ENCODE measurements at places on chromosomes 12 and 14.

DNA sequence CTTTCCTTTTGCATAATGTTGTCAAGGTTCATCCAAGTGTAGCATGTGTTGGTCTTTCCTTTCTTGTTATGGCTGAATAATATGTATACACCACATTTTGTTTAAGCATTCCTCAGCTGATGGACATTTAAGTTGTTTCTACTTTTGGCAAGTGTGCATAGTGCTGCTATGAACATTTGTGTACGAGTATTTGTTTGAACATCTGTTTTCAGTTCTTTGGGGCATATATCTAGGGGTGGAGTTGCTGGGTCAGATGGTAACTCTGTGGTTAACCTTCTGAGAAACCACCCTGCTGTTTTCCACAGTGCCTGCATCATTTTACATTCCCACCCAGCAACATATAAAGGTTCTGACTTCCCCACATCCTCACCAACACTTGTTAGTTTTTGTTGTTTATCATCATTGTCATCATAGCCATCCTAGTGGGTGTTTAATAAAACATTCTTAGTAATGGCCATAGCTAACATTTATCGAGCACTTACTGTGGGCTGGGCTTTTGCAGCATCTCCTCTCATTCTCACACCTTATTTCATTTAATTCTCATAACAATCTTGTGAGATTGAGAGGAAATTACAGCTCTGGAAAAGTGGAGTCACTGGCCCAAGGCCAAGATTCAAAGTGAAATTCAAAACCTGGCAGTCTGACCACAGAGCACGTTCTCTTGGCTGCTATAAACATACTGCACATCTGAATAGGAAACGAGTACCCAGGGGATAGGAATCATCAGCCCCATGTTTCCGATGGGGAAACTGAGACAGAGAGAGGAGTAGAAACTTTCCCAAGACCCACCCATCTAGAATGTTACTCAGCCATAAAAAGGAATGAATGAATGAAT is 193.6 kb downstream of the KSR2 start:
- no peak for DNase-seq

GRCh38 chr12:115583591-115583990 is 693.9 kb downstream of the MED13L start:
- no peak for DNase-seq

DNA sequence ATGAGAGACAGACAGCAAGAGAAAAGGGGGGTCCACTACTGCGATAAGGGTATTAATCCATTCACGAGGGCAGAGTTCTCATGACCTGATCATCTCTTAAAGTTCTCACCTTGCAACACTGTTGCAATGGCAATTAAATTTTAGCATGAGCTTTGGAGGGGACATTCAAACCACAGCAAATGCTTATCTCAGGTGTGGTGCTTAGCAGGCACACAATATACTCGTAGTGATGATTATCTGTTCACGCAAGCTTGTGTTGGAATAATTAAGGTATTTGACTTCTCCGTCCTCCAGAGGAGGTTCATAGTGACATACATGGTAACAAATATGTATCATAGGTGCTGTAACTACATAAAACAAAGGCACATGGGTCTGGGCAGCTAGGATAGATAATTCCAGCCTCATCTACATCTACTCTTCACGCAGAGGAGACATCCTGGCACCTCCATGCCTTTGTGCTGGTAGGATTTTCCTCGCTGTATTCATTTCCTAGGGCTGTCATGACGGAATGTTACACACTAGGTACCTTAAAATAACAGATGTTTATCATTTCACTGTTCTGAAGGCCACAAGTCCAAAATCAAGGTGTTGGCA is 221.2 kb downstream of the RBM19 start:
- DNase-seq = no peak

DNA sequence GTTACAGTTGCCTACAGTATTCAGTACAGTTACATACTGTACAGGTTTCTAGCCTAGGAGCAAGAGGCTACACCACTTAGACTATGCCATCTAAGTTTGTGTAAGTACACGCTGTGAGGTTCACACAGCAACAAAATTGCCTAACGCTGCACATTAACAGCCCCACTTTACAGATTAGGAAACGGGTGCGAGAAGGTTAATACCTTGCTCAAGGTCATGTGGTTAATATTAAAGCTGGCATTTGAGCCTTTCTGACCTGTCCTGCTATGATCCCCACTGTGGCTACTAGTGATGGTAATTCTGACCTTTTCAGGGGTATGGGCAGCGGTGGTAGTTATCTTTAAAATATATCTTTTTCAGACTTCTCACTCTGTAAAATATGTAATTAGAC is 20.9 kb downstream of the ACVR1B start:
- no peak for DNase-seq

DNA sequence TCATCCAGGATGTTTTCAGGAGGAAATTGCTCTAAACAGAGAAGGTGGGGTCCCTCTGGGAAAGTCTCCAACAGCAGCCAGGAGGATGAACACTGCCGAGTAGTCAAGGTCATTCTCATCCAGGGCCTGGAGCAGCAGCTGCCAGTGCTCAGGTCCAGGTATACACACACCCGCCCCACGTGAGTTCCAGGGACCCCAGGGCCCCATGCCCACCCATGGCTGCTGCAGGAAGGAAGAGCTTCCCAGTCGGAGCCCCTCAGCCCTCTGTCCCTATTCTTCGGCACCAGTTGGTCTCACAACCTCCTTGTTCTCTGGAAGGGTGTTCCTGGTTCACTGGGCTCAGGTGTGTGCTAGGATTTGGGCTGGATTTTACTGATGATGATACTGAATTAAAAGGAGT is 72.7 kb downstream of the ACTN1 start:
- no peak for DNase-seq

GRCh38 chr14:76121089-76121748 is 30.5 kb upstream of the GPATCH2L start:
- no peak for DNase-seq

DNA sequence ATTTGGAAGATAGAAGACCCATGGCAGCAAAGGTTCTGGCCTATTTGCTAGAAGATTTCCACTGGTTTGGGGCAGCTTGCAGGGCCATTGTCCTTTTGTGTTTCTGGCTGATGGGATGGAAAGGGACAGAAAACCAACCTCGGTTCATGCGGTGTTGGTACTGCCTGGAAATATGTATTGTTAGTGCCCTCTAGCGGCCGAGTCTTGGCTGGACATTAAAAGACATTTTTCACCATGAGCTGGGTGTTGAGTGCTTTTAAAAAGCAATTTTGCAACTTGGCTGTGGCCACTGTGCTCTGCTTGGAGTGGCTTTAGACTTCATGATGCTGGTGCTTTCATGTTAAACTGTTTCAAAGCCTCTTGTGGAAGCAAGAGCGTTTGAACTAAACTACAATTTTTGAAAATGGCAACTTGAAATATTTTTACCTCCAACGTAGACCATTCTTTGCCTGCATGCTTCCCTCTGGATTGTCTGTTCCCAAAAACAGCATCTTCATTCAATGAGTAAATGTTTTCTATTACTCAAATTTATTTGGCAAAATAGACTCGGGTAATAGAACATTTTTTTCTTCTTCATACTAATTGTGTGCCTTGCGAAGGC is 102.7 kb upstream of the TBX5 start:
- peak; percentile 13 for DNase-seq

- no peak for DNase-seq
Observed at GRCh38 chr12:3127832-3128231, 50.7 kb downstream of the TSPAN9 start.

- no peak for DNase-seq
Observed at GRCh38 chr14:95523815-95524448, 7.5 kb upstream of the SYNE3 start.

DNA sequence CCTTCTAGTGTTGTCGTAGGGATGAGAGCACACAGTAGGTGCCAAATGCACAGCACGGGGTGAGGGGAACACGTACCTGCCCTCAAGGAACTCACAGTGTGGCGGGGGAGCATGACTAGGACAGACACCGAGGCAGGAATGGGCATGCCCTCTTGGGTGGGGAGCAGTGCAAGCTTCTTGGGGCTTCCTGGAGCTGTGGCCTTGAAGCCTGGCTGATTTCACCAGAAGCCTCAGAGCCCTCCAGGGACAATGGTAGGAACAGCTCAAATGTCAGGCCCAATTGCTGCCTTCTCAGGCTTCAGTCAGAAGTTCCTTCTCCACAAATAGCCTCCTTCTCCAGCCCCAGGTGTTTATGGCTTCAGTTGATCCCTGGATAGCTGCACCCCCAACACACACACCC is 43.4 kb downstream of the TEAD4 start:
- no peak for DNase-seq

DNA sequence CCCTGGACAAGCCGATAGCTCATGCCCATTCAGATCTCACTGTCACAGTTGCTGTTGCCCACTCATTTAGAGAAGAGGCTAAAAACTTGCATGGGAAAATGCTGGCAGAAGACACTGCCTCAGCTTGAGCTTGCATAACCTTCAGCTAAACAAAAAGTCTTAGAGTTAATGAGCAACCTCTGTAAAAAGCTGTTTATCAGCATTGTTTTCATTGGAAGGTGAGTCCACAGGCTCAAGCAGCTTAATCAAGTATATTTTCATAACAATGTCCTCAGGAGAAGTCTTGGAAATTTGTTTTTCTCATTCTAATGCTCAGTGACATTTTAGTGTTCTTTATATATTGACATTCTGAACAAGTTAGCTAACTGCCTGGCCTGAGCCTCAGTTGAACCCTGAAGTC is 872.9 kb downstream of the TMTC2 start:
- no peak for DNase-seq

GRCh38 chr12:10497602-10498001 is 8.1 kb upstream of the EIF2S3B start:
- no peak for DNase-seq

DNA sequence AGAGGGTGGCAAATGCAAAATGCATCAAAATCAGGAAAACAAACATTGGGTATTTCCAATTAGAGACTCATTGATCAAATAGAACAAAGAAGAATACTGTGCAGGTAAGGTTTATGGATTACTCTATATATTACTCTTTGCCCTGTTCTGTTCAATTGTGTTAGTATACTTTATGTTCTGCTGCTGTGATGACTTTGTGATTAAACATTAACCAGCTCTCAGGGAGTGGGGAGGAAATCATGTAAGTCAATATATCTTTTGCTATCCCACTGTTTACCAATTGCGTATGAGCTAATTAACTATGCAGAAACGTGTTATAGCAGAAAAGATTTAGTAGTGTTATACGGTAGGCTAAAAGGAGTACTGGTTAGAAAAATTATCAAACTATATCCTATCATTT is 129.4 kb downstream of the PDE3A start:
- no peak for DNase-seq

GRCh38 chr12:38490073-38490472 is 173.5 kb downstream of the ALG10B start:
- DNase-seq = no peak

DNA sequence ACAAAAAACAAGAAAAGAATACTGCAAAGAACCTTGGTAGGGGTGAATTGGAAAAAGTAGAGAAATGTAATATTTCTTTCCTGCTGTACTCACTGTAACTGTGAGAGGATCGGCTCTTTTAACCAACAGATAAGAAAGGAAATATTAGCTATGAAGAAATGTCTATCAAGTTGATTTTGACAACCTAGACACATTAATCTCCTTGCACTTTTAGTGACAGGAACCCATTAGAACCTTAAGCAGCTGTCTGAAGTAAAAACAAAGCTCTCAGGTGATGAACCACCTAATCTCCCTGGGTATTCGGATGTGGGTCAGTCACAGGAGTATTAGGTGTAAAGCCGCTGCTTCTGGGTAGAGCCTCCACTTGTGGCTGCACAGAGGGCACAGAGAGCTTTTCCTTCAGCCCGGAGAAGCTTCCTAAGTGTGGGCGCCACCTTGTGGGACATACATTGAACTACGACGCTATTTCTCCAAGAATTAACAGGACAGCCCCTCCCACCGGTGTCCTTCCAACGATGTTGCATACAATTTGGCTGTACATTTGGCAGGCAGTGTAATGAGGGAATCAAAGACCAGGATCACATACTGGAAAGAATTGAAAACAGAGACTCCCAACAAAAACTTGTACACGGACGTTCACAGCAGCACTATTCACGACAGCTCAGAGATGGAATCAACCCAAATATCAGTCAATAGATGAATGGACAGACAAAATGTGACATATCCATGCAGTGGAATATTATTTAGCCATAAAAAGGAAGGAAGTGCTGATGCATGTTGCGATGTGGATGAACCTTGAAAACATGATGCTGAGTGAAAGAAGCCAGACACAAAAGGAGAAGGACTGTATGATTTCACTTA is 28.9 kb upstream of the MAPKAPK5 start:
- DNase-seq = peak; percentile 40

DNA sequence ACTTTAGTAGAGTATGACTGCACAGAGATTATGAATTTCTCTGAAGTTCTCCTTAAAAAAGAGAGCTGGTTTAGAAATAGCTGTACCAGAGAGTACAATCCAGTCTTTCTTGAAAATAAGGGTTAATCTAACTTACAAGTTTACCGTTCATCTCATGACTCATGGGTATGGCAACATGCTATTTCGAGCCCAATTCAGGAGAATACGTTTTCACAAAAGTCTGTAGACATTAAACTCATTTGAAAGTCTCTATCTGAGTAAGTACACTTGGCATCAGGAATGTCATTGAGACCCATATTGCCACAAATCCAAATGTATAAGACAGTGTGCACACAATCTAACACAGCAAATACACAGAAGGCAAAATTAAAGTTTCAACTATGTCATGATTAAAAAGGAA is 160.5 kb downstream of the PIK3C2G start:
- DNase-seq = no peak

- DNase-seq = no peak
Observed at GRCh38 chr12:26271889-26272492, 76.6 kb downstream of the SSPN start.

DNA sequence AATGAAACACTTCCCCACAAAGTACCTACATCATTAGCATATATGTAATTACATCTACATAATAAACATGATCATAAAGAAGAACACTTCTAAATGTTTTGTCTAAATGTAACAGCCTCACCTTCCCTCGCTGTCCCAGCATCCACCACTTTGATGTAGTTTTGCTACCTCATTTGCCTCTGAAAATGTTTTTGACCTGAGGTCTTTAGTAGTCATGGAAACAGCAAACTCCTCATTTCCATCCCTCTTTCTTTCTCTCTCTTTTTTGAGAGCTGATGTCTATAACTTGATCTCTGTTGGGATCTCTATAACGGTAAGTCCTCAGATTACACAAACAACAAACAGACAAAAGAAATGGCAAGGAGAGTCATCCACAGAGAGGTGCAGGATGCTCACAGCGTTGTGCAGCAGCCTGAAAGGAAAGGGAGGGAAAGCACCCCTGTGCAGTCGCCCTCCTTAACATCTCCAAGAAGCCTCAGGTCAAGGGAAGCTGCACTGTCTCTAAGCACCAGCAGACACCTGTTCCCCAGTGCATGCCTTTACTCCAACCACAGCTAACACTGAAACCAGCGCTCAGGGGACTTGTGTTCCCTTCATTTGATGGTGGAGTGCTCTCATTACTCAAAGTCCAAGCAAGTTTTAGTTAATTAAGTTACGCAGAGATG is 268.7 kb downstream of the TMEM132D start:
- no peak for DNase-seq

GRCh38 chr14:90778571-90779255 is 37.5 kb downstream of the TTC7B start:
- DNase-seq = no peak

- DNase-seq = no peak
Observed at GRCh38 chr14:58566979-58567378, 70.8 kb upstream of the DACT1 start.

- no peak for DNase-seq
Observed at GRCh38 chr12:95529693-95530225, 21.5 kb downstream of the USP44 start.

Data from activated T-helper 9 cell treated with anti-CD3 and anti-CD28 coated beads, Interleukin-2, amount 50 U/mL, for 16 hours (primary cell).